PC-3 (cell line): ENCODE measurements at places on chromosomes 16 and 17. TPM values are rescaled to one million over a fixed set of nuclear protein-coding genes. Genes with fewer than 3 reads are reported as not detected.

GRCh38 chr16:71303938-71304337 is 14.7 kb upstream of the CMTR2 start:
- DNase-seq: peak; percentile 62

The CNTNAP4 gene
- 0.17 TPM in 1 of 2 replicates, not detected in the other for total RNA-seq

DNA sequence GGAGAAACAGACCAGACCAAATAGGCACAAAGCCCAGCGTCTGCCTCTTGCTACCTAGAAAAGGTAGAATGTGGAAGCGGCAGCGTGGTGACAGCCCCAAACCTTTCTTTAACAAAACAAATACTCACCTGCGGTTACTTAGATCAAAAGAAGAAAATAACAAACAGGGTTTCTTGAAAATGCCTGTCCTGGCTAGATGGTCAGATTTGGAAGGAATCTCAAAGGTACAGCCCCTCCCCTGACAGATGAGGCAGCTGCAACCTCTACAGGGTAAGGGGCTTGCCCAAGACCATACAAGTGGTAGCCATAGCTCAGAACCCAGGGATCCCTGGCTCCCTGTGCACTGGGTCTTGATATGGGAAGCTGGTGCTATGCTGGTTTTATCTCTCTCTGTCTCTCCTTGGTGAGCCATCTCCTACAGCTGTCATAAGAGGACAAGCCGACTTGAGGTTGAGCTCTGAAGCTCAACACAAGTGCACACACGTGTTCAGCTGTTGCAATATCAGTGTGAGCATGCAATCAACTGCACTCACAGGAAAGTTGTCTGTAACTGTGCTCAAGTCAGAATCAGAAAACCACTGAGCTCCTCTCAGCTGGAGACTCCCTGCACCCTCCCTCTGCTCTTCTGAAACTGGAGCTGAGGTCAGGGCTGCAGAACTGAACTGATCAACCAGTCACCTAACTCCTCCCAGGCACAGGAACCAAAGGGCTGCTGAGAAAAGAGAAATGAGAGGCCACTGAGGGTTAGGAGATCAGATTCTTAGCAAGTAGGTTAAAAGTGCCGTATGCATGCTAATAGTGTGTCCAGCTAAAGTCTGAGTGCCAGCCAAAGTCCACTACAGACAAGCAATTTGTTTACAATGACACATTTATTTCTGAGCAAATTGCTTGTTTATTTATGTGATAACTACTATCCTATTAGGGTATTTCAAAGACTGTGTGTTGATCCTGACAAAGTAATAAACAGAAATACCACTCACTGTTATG is 6.1 kb upstream of the RNF157 start:
- DNase-seq: no peak

The HOXB5 gene
- 0.40 and 0.95 TPM in 2 replicates for total RNA-seq

DNA sequence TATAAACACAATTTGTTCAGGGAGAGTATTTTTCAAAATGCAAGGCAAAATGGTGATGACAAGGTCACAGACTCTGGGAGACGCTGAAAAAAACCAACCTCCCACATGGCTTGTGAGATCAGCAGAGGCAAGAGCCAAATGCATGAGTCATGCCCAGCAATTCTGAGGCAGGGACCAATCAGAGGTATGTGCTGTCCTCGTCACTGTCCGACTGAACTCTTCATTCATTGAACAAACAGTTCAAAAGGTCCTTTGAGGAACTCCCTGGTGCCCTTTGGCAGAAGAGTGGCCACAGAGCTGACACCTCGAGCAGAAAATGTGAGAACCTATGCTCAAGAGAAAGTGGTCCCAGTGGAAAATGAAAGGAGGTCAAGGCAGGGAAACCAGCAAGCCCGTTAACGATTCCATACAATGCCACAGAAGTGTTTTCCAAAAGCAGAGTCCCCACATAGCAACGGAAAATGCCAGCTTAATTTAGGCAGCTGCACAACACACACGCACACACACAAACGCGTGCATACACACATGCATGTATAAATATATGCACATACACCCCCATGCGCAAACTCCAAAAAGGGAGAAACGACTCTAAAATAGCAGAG is 50.9 kb downstream of the CDH11 start:
- DNase-seq: peak; percentile 90

DNA sequence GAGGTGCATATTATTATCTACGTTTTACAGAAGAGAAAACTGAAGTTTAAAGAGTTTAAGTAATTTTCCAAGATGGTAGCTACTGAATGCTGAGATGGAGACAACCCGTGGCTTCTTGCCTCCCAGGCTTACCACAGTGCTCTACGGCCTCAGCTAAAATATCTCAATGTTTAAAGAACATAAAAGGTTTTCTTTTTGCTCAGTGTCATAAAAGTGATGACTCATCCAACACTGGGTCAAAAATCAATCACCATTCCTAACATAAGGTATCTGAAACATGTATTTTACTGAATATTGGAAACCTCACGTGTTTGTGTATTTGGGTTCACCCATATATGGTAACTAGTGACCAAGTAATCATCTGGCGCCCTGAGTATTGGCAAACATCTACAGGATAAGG is 18.4 kb downstream of the ABCA9 start:
- DNase-seq: peak; percentile 32

GRCh38 chr16:13130586-13130985 is 229.2 kb downstream of the SHISA9 start:
- DNase-seq: no peak

The ABCA9 gene
- total RNA-seq: not detected in 2 replicates

DNA sequence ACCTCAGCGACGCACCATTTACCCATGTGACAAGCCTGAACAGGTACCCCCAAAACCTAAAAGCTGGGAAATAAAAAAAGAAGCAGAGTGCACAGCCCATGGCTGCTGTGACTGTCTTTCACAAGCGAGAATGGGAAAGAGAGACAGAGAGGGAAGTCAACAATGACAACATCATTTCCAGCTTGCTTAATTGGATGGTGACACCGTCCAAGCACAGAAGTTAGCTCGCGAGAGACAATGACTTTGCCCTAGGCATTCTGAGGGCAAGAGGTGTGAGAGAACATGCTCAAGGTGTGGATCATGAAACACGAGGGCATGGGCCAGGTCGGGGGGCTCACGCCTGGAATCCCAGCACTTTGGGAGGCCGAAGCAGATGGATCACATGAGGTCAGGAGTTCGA is 19.3 kb upstream of the NSMCE1 start:
- DNase-seq: no peak

The FLYWCH1 gene
- total RNA-seq: 41.4 and 54.7 TPM in 2 replicates

The REXO5 gene
- 3.4 and 4.0 TPM in 2 replicates for total RNA-seq

The CES1 gene
- total RNA-seq: not detected in 2 replicates

- DNase-seq: peak; percentile 70
These were observed 3.9 kb downstream of the SPATA20 start for GRCh38 chr17:50550661-50551432.

The GNGT2 gene
- total RNA-seq: 0.40 TPM in 1 of 2 replicates, not detected in the other

DNA sequence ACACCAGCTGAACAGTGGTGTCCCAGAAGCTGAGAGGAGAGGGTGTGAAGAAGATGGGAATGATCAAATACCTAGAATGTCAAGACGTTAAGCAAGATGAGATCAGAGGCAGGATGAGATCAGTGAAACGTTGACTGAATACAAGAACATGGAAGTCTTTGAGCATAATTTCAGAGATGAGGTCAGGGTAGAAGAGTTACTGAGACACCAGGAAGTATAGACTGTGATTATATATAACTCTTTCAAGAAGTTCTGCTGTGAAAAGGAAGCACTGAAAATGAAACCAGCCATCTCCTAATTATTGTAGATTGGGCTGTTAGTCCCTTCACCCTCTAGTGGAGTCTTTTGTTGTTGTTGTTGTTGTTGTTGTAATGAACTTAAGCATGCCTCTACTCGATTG is 9.1 kb downstream of the SHCBP1 start:
- no peak for DNase-seq

DNA sequence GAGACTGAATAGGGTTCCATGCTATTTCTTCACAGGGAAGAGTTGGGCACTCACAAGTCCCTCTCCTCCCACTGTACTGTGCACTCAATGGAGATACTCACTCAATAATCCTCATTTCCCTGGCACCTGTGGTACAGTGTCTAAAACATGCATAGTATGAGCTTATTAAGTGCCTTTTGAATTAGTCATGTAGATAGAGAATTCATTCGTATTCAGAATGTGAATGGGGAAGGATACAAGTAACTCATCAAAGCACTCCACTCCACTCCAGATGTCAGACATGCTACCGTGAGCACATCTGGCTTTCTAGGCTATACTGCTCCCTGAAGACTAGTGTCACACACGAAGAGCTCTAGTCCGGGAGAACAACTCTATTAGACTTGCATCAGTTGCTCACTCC is 6.3 kb downstream of the C17orf75 start:
- DNase-seq: no peak

DNA sequence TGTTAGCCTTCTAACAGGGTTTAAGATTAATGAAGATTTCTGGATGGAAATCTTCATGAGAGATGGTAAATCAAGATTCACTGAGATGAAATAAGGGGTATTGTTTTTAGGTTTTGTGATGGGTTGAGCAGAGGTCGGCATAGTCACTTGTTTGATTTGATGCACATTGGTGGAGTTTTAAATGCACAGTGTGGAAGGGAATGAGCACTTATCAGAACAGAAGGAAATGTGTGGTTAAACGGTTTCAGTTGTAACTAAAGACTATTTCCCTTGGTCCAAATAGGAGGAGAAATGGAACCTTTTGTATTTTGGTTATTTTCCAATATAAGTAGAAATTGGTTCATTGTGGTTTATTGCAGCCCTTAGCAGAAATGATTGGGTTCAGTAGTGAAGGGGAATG is 34.1 kb downstream of the CBFB start:
- no peak for DNase-seq

The CDR2L gene
- 35.8 and 50.9 TPM in 2 replicates for total RNA-seq

The GPRC5C gene
- 209 and 210 TPM in 2 replicates for total RNA-seq

The OTOP2 gene
- total RNA-seq: not detected in 2 replicates

The ADAP2 gene
- 0.86 and 2.5 TPM in 2 replicates for total RNA-seq

The C1QTNF1 gene
- total RNA-seq: 18.6 and 21.0 TPM in 2 replicates

The ASGR2 gene
- not detected in 2 replicates for total RNA-seq

DNA sequence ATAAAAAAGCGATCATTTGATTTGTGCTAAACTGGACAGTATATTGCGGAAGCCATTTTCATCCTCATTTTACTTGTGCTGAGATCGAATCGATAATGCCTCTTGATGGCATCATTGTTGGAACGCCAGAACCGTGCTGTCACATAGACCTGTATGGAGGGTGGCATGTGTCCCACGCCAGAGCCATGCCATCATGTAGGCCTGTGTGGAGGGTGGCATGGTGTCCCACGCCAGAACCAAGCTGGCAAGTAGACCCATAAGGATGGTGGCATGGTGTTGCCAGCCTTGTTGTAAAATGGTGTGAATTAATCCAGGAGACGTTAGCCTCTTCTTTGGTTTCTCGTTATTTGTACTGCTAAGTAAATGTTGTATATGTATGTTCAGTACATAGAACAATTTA is 222.7 kb upstream of the CHMP6 start:
- no peak for DNase-seq

The NRN1L gene
- not detected in 2 replicates for total RNA-seq

DNA sequence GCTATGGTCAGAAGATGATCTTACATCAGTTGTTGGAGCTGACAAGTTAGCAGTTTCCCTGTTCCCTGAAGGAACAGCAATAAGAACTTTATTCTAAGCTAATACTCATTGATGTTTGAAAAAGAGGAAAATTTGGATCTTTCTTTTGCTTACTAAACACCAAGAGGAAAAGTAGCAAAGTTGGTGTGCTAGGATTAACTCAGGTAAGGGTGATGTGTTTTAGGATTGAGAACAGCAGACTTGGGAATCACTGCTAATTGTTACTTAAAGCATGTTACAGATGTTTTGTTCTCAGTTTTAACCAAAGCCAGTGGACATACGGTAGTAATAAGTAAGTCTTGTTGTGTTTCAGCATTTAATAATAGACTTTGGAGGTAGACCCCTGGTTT is 3.7 kb downstream of the SETD6 start:
- DNase-seq: no peak

DNA sequence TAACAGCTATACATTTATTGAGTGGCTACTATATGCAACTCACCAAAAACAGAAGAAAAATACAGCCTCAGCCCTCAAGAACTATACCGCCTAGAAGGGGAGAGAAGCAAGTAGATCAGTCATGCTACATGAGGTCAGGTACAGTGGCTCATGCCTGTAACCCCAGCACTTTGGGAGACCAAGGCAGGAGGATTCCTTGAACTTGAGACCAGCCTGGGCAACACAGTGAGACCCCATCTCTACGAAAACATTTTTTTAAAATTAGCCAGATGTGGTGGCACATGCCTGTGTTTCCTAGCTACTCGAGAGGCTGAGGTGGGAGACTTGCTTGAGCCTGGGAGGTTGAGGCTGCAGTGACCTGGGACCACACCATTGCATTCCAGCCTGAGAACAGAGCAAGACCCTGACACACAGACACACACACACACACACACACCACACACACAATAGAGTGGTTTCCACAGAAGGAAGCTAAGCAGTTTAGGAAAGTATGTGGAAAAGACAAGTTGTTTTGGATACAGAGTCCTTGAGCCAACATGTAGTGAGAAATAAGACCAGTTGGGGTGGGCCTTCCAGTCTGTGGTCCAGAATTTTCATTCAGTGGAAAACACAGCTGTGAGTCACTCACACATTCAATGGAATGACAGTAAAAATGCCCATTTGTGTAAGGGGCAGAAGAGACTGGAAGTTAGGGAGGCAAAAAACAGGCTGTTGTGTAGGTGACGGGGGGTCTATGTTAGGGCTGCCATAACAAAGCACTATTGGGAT is 10.7 kb upstream of the SNTB2 start:
- no peak for DNase-seq

The FNDC8 gene
- not detected in 2 replicates for total RNA-seq

DNA sequence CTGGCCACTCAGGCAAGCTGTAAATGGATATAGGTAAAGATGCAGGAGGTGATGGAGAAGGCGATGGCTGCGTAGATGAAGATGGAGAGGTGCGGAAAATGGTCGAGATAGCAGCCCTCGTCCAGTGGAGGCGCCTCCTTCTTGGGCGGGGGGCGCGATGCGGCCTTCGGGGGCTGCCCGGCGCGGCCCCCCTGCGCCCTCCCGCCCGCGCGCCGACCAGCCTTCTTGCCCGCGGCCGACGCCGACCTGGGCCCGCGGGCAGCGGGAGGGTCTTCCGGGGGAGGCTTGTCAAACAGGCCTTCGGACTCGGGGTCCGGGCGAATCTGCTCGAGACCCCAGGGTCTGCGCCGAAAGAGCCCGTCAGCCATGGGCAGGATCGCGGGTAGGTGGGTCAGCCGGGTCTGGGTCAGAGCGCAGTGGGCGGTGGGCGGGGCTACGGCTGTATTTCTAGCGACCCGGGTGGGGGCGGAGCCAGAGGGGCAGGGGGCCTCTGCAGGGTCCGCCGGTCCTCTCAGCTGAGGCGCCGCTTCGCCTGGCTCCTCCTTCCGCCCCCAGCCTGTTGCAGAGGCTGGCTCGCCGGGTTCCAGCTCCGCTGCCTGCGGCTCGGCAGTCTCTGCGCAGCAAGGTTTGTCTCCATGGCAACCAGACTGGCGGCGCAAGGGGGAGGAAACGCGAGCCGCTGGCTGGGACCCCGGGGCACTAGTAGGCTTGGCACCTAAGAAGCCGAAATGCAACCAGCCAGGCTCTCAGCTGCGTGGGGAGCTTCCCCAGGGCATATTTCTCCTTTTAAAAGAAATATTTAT is 14.4 kb downstream of the MIS12 start:
- DNase-seq: peak; percentile 54

GRCh38 chr17:50708050-50709000 is 611 bp upstream of the ANKRD40 start:
- peak; percentile 41 for DNase-seq
